CD4-positive, alpha-beta T cell treated with Interleukin-1 beta for 1 hour (primary cell): ENCODE measurements at places on chromosomes 13 and 19.

DNA sequence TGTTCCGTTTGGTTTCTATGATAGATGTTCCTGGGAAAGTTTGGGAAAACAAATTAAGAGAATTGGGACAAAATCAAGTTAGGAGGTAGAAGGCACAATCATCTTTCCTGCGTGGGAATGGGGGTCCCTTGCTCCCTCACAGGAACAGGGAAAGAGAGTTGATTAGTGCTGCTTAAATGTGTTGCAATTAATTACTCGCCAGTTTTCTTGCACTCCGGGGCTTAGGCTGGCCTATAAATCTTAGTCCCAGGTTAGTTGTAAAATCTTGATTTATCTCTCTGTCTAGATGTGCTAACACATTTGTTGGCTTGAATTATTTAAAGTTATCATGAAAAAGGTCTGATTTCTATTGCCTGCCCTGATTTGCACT lies 10.1 kb downstream of the B3GLCT start:
- no peak for DNase-seq

GRCh38 chr19:29564574-29565005 lies 38.8 kb downstream of the VSTM2B start:
- no peak for DNase-seq

DNA sequence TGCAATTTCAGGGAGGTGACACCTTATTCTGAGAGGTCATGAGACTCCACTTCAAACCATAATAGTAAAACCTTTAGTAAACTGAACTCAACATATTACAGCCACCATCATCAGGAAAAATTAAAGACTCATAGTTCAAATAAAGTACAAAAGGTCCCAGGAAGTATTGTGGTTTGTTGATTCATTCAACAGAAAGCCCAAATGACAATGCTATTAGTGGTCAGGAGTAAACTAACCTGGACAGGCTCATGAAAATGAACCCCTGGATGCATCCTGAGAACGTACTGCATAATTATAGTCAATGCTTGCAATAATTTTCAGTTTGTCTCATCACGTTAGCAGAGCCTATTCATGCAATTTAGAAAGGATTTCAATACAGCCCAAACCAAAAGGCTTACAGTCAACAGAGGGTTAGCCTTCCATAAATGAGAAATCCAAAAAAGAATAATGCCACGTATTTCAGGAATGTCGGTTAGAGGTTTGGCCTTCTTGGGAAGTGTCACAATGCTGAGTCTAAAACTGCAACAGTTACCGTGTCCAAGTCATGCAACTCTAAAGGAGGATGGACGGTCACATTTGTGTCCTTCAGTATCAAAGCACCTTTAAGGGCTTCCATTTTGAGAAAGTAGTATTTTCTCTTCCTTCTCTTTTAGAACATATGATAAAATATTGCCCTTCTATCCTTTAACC lies 280.8 kb downstream of the ABCC4 start:
- DNase-seq = no peak

GRCh38 chr19:55391191-55391670 lies 5.5 kb downstream of the RPL28 start:
- DNase-seq = no peak

GRCh38 chr13:100826441-100826840 lies 151.8 kb upstream of the TMTC4 start:
- DNase-seq = no peak
